ENCODE measurements at places on chromosomes 6 and 20.

DNA sequence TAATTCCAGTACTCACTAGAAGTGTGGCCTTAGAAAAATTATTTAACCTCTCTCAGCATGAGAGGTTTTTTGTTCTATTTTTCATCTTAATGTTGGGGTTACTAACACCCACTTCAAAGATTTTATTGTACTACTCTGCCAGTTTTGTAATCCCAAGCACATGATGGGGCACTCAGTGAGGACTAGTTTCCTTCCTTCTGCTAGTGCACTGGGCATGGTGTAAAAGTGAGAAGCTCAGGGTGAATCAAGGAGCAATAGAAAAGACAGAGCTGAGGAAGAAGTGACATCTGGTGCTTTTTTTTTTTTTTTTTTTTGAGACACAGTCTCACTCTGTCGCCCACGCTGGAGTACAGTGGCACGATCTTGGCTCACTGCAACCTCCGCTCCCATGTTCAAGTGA is 439.4 kb upstream of the ARID1B start:
- no peak for DNase-seq

DNA sequence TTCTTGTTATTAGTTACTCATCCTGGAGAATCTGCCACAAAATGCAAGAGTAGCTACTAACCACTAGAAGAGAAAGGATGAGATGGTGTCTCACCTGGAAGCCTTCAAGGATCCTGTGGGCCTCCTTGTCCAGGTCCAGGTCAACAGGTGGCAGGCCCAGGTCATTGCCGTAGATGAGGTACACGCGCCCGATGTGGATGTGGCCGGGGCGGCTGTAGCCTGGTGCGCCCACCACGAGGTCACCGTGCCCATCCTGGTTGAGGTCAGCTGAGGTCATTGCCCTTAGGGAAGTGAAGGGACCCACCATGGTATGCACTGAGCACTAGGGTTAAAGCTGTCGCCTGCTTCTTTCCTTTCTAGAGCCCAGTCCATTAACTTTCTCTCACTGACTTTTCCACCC is 35.5 kb downstream of the GPLD1 start:
- DNase-seq = no peak

GRCh38 chr20:9889270-9889981 is 50.5 kb upstream of the PAK5 start:
- DNase-seq = no peak

- DNase-seq = no peak
Measured at GRCh38 chr20:1838556-1839279, 56.5 kb upstream of the SIRPA start.

DNA sequence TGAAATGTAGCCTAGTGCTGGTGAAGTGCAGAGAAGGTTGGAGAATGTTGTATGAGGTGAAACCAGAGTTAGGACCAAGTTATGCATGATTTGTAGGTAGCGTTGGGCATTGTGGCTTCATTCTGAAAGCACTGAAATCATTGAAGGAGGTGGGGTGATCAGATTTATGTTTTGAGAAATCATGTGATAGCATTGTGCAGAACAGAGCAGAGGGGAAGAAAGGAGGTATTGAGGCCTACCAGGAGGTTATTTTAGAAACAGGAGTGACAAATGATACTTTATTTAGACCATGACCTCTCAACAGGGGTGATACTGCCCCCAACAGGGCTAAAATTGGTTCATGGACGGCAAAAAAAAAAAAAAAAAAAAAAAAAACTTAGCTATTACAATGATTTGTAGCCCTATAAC is 15.6 kb upstream of the HMGN3 start:
- DNase-seq = no peak

DNA sequence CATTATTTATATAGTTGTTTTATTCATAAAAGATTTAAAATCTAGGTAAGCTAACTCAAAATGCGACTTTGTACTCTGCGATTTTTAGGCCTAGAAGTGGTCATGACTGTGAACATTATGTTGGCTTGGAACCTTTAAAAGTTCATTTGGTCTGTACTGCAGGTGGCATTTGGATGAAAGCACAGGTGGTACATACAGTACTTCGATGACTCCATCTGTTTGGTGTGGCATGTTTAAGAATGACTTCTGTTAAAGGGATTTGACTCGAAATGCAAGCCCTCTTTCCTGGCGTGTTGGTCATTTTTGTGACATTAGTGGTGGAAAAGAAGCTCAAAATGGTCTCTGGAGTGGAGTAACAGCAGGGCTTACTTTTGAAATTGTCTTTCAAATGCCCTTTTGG is 118.1 kb downstream of the UST start:
- no peak for DNase-seq

DNA sequence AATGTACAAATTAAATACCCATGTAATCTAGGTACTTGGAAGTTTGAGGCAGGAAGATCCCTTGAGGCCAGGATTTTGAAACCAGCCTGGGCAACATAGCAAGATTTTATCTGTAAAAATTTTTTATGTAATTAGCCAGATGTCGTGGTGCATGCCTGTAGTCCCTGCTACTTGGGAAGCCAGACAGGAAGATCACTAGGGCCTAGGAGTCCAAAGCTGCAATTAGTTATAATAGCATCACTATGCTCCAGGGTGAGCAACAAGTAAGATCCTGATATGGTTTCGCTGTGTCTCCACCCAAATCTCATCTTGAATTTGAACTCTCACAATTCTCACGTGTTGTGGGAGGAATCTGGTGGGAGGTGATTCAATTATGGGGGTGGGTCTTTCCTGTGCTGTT is 535.8 kb downstream of the TENT5A start:
- DNase-seq = no peak
